ENCODE measurements at places on chromosomes 5 and 9. TPM values are rescaled to one million over a fixed set of nuclear protein-coding genes. Genes with fewer than 3 reads are reported as not detected.

GRCh38 chr5:56900858-56901578, 8.4 kb upstream of the SETD9 start:
- DNase-seq, result no peak

GRCh38 chr9:22244139-22245011, 202.2 kb upstream of the DMRTA1 start:
- DNase-seq, result no peak

Gene ARL10
- total RNA-seq, result 1.8 TPM

Gene PROB1
- total RNA-seq, result 0.75 TPM

Gene ENTREP1
- 0.30 TPM for total RNA-seq

- DNase-seq, result no peak
Observed at GRCh38 chr5:219460-219863, 1.3 kb downstream of the SDHA start.

GRCh38 chr5:134131578-134132350, 17.3 kb downstream of the TCF7 start:
- no peak for DNase-seq

DNA sequence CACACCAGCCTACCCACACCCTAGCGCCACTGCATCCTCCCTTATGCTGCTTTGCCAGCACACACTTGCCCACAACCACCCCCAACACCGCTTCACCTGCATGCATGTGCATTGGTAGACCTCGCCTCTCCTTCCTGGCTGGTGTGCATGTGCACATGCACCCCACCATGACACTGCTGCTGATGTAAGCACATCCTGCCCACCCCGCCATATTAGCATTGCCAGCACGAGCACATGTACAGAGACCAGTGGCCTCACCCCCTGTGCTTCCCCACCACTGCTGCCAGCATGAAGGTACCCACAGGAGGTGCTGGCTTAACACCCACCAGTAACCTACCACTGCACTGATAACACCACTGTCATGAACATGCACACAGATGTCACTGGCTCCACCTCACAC, 218.2 kb downstream of the SLCO4C1 start:
- no peak for DNase-seq

Data from left lobe of liver (tissue), 2 donors.